ENCODE measurements at places on chromosomes 2 and 18. TPM values are rescaled to one million over a fixed set of nuclear protein-coding genes. Genes with fewer than 3 reads are reported as not detected.

DNA sequence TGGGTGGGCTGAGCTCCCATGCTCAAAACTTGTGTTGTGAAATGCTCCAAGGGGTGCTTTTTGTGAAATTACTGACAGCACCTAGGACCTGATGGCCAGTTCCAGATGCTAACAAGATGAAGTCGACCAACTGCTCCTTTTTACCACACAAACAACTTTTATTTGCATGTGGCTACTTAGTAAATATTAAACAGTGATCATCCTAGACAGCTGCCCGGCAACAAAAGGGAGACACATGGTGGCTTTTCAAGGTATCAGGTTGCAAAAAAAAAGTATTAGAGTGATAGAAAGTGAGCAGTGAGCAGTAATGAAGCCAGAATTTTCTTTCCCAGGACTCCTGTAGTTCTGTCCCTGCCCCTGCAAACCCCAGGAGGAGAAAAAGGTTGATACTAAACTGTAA lies 118.5 kb downstream of the RPIA start:
- no peak for DNase-seq

DNA sequence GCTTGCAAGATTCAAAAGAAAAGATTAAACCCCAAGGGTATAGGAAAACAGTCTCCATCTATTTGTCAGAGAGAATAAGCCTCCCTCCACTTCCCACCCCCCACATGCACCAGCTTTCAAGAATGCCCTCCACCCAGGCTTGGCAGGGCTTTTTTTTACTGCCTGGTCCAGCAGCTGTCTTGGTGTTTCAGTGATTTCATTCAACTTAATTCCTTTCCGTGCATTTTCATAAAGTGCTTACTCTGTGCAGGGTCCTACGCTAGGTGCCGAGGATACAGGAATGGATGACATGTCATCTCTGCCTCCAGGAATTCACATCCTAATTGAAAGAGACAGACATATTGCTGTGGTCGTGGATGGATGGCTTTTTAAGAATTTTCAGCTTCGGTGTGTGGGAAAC lies 117.9 kb downstream of the LRATD1 start:
- no peak for DNase-seq

GRCh38 chr2:33426666-33427231 lies 49.7 kb upstream of the RASGRP3 start:
- peak; percentile 62 for DNase-seq

MOCOS gene
- total RNA-seq, result 1.9 TPM

AQP12B gene
- total RNA-seq, result not detected
